ENCODE measurements at places on chromosomes 3 and 15.

DNA sequence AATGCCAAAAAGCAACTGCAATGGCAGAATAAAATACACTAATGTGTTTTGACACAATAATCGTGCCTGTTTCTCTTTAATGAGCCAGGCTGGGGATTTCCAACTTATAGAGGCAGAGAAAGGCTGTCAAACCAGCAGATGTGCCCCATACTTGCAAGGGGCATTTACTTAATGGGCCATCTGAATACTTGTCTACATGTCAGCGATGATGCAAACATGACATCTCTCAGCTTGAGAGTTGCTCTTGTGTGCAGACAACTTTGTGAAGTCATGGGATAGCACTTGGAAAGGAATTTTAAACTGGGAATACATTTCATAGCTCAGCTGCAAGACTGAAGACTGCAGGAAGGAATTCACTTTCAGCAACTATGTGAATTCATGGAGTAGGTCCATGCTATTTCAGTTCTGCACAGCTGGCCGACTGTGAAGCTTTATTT is 127.4 kb upstream of the ADAMTS9 start:
- peak; percentile 25 for DNase-seq

GRCh38 chr3:154334973-154335420 is 10.7 kb upstream of the DHX36 start:
- peak; percentile 34 for DNase-seq

DNA sequence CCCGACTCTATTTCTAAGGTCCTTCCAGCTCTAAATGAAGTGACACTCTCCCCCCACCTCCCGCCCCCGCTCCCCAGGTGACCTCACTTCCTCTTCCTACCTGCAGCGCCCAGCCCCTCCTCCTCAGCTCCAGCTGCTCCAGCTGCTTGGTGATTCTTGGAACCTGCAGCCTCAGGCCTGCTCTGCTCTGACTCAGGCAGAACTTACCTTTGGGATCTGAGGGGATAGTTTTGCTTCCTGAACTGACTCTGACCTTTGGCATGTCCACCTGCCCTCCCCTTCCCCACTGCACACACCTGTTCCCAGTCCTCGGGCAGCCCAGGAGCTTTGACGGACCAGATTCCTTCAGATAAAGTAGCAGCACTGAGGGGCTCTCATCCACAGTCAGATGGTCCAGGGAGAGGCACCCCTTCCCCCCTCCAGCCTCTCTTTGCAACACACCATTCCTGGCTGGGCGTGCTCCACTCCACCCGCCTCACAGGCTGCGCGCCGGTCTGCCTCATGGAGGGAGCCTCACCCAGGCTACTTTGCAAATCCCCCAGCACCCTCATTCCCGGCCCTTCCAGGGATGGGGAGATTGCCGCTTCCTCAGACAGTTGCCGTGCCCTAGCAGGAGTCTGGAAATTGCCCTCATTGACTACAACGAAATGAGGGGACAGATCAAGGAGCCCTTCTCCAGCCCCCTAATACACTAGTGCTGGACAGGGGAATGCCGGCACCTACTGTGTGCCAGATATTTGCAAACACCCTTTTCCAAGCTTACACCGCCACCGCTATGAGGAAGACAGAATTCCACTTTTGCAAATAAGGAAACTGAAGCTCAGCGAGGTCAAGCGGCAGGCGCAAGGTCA is 692 bp upstream of the C15orf39 start:
- DNase-seq = peak; percentile 21

DNA sequence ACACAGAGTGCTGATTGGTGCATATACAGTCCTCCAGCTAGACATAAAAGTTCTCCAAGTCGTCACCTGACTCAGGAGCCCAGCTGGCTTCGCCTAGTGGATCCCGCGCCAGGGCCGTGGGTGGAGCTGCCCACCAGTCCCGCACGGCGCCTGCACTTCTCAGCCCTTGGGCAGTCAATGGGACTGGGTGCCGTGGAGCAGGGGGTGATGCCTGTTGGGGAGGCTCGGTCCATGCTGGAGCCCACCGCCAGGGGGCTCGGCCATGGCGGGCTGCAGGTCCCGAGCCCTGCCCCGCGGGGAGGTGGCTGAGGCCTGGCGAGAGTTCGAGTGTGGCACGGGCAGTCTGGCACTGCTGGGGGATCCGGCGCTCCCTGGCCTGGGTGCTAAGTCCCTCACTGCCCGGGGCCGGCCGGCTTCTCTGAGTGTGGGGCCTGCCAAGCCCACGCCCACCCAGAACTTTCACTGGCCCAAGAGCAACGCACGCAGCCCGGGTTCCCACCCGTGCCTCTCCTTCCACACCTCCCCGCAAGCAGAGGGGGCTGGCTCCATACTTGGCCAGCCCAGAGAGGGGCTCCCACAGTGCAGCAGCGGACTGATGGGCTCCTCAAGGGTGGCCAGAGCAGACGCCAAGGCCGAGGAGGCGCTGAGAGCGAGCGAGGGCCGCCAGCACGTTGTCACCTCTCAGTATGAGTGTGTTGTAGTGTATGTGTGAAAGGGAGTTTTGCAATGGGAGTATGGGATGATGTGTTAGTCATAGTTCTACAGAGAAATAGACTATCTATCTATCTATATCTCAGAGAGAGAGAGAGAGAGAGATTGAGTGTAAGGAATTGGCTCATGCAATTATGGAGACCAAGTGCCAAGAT is 69.0 kb downstream of the UBE2E2 start:
- DNase-seq = no peak

- DNase-seq = no peak
Observed at GRCh38 chr15:54082836-54083492, 104.7 kb downstream of the UNC13C start.

GRCh38 chr3:55690177-55690576 is 203.1 kb upstream of the WNT5A start:
- no peak for DNase-seq

DNA sequence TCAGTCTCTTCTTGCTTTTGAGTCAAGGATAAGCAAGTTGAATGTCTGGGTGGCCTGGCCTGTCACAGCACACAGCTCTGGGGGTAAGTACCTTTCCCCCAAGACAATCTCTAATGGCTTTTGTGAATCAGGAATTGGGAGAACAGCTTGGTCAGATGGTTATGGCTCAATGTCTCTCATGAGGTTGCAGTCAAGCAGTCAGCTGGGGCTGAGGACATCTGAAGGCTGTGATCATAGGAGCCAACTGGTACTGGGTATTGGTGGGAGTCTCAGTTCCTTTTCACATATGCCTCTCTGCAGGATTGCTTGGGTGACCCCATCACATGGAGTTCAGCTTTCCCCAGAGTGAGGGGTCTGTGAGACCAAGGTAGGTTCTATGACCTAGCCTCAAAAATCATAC is 33.0 kb upstream of the TMEM158 start:
- no peak for DNase-seq

- no peak for DNase-seq
Observed at GRCh38 chr15:73424506-73424905, 18.5 kb upstream of the REC114 start.

- DNase-seq = no peak
Observed at GRCh38 chr15:91611561-91612323, 241.8 kb upstream of the SLCO3A1 start.

- no peak for DNase-seq
Observed at GRCh38 chr3:47377186-47377585, 3.6 kb upstream of the PTPN23 start.

DNA sequence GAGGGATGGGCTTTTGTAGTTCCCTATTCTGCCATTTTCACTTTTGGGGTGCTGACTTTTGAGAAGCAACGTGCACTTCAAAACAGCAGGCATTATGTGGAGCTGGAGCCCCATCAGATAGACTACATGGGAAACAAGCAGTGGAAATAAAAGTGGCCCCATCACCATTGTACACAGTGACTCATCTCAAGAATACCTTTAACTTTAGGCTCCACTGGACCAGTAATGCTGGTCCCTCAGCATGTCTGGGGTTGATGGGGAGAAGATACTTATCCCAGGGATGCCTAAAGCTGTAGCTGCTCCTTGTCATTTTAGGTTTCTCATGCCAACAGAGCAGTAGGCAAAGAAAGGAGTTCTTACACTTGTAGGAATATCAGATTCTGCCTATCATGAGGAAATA is 45.0 kb downstream of the LSM3 start:
- no peak for DNase-seq

DNA sequence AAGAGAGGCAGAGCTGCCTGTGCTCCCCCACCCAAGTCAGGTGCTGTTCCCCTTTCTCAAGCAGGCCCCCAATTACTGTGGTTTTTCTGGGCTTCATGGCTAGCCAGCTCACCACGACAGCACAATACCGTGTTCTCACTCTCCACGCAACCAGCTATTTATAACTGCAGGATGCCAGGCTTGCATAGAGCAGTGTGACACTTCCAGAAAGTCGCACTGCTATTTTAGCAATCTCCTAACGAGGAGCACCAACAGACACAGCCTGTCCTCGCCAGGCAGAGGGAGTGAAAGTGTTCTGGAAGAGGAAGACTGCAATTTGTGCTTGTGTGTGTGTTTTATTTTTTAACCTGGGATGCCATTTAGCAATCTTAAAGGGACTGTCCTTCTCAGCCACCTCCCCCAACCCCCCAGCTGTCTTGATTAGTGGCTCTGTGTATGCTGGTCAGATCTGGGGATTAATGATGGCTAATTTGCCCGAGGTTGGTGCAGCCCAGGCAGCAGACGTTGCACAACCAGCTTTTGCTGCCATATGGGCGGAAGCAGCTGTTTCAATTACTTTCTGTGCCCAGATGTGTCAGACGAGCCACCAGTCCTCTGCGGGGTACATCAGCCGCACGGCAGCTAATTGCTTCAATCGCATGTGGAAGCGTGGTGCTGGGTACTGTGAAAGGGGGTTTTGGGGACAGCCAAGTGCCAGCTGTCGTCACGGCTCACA is 268.0 kb upstream of the ARRDC4 start:
- DNase-seq = no peak

DNA sequence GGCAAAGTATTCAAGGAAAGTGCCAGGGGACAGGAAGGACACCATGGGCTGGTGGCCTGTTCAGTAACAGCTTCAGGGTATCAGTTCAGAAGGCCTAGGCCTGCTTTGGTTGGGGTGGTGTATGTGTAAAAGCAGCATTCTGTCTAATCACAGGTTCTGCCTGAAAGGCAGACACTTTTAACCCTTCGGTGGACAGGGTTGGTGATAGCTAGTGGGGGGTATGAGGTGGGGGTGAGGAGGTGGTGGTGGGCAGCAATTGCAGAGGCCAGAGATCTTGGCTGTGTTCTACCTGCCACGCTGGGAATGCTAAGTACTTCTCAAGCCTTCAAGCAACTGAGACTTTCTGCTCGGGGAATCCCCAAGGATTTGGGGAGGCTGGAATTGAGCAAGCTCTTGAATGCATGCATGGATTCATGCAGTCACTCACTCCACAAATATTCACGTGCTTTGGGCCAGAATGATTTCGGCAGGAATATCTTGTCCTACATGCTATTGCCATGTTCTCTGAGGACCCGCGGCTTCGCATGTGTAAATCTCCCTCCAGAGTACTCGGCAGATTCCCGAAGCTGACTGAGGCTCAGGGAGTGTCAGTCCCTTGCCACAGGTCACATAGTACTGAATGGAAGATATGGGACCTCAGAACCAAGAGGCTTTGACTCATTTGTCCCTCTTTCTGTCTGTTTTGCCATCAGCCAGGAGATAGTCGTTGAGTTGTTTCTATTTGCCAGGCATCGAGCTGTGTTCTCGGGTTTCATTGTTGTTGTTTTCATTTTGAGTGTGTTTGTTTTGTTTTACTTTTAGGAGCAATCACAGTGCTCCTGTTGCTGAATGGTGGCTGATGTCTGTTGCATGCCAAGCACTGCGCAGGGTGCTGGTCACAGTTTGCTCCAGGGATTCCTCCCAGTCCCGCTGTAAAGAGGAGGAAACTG is 65.5 kb downstream of the SMAD3 start:
- DNase-seq = no peak

DNA sequence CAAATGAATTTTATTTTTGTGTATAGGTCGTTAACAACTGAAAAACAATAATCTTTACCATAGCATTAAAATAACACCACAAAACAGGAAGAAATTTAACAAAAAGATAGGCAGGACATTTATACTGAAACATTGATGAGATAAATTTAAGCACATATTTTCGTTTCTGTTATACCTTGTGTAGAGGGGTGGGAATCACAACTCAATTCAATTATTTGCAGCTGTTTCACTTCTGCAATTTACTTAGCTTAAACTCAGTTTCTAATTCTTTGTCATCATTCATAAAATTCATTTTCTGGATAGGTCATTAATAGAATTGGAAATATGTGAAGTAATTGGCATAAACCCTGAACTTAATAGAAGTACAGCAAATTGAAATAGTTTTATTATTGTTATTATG is 42.3 kb downstream of the TP63 start:
- DNase-seq = no peak

DNA sequence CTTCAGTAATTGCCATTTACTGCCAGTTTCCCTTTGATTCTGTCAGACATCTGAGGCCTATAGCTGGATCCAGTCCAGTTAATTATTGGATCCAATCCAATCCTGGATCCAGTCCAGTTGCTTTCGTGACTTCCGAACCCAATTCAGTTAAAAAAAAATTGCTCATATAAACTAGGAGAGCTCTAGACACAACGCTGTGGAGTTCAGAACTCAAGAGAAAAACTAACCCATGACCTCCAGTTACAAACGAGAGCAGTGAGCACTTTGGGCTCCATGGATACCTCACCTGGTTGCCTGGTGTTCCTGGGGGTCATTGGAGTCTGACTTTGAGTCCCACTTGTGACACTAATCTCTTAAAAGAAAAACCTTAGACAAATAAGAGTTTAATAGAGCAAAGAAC is 269.8 kb downstream of the THSD4 start:
- no peak for DNase-seq

DNA sequence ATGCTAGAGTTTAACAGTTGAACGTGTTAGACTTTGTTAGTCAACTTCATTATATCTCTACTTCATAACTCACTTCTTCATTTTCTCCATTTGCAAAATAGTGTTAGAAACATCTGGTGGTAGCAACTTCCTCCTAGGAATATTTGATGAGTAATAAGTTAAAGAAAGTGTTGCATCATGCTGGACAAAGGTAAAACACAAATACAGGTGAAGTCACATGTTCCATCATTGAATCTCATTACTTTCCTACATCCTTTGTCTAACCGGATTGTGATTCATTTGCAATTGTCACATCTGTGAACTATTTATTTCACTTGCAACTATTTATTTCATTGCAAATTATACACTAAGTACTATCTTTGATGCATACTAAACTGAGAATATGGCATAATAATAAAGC is 186.5 kb downstream of the TUSC7 start:
- DNase-seq = no peak

DNA sequence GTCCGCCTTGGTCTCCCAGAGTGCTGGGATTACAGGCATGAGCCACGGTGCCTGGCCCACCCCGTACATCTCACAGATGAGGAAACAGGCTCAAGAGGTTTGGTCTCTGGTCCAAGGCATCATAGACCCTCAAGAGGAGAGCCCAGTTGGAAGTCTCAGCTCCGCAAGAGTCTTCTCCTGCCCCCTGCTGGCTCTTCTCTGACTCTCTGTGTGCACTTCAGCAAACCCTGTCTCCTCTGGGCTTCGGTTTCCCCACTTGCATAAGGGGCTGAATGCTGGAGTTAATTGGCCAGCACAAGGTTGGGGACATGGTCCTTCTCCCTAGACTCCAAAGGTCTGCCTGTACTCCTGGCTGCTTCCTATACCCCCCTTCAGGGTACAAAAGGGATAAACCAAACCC is 3.9 kb downstream of the MST1R start:
- DNase-seq = no peak
